ENCODE measurements at places on chromosomes 1 and 21. TPM values are rescaled to one million over a fixed set of nuclear protein-coding genes. Genes with fewer than 3 reads are reported as not detected.

TIE1 gene
- not detected for total RNA-seq

RGS13 gene
- not detected for total RNA-seq

ICOSLG gene
- total RNA-seq = 2.8 TPM

TNFRSF18 gene
- 95.0 TPM for total RNA-seq

AMY1A gene
- total RNA-seq = not detected

KANK4 gene
- total RNA-seq = not detected

RGSL1 gene
- not detected for total RNA-seq

SYF2 gene
- total RNA-seq = 42.4 TPM

CD5L gene
- not detected for total RNA-seq

CFHR1 gene
- not detected for total RNA-seq

HIVEP3 gene
- 39.6 TPM for total RNA-seq

REG4 gene
- total RNA-seq = 0.47 TPM

KRTAP10-12 gene
- total RNA-seq = not detected

CELA2A gene
- total RNA-seq = not detected

CHIA gene
- not detected for total RNA-seq

LINGO4 gene
- total RNA-seq = 0.09 TPM

SH2D2A gene
- 189 TPM for total RNA-seq

CNR2 gene
- not detected for total RNA-seq

PGLYRP4 gene
- 0.09 TPM for total RNA-seq

FAM163A gene
- total RNA-seq = not detected

DPT gene
- not detected for total RNA-seq

NPL gene
- total RNA-seq = 5.6 TPM

UMODL1 gene
- not detected for total RNA-seq

MORN1 gene
- total RNA-seq = 5.1 TPM

ACTL8 gene
- total RNA-seq = not detected

WARS2 gene
- 25.2 TPM for total RNA-seq

KCNE1 gene
- not detected for total RNA-seq

LCE1C gene
- not detected for total RNA-seq

VAV3 gene
- 1.3 TPM for total RNA-seq

FBXO44 gene
- total RNA-seq = 20.2 TPM

FBLIM1 gene
- 0.09 TPM for total RNA-seq

SPRR1B gene
- not detected for total RNA-seq

CACNA1S gene
- total RNA-seq = not detected

EFHD2 gene
- total RNA-seq = 43.1 TPM

PLA2G2A gene
- total RNA-seq = not detected

FCRL1 gene
- not detected for total RNA-seq

TTC22 gene
- 4.2 TPM for total RNA-seq

SYDE2 gene
- total RNA-seq = 3.3 TPM

CACNA1E gene
- total RNA-seq = not detected

TMIGD3 gene
- total RNA-seq = not detected

PODN gene
- not detected for total RNA-seq

ELF3 gene
- total RNA-seq = 0.30 TPM

TACSTD2 gene
- 0.07 TPM for total RNA-seq

SYT2 gene
- not detected for total RNA-seq

CHI3L1 gene
- total RNA-seq = 0.18 TPM

AADACL4 gene
- not detected for total RNA-seq

LRRC39 gene
- 0.51 TPM for total RNA-seq

RNF223 gene
- total RNA-seq = not detected

TIAM1 gene
- 60.7 TPM for total RNA-seq

EDARADD gene
- 2.8 TPM for total RNA-seq

HES3 gene
- not detected for total RNA-seq

C1QC gene
- total RNA-seq = not detected

SH3GLB1 gene
- total RNA-seq = 64.5 TPM

All from activated CD4-positive, alpha-beta T cell treated with anti-CD3 and anti-CD28 coated beads for 36 hours (primary cell).